CD4-positive, alpha-beta T cell (primary cell): ENCODE measurements at places on chromosomes 16 and 17.

GRCh38 chr16:48256579-48257177, 9.3 kb upstream of the ABCC11 start:
- no peak for DNase-seq

DNA sequence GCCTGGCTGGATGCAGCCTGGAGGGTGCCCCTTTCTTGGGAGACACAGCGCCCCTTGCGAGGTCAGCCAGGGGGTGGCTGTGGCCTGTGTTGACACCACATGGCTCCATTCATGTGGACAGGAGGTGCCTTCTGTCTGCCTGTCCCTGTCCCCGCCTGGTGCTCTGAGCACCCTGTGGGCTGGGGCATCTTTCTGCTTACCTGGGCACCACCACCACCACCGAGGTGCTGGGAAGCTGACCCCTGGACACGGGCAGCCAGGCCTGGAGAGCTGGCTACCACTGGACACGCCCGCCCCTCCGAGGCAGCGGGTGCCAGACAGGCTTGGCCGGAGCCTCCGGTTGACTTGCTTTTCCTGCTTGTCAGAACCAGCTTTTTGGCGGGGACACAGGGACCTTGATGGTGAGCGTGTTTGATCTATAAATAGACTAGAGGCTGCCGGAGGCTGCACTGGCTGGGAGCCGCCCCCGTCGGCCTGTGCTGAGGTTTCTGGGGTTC, 121.3 kb upstream of the GSE1 start:
- DNase-seq, result no peak

DNA sequence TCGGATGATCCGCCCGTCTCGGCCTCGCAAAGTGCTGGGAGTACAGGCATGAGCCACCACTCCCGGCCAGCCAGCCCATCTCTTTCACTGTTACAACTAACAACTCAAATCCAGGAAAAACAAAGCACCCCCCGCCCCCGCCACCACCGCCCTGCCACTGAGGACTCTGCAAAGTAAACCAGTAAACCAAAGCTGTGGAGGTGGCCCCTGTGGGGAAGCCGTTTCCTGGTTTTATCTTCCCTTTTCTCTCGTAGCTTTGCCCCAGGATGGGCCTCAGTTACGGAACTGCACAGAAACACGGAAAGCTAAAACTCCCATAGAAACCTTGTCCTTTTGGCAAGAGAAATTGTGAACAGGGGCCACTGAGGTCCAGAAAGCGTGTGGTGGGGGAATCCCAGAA, 17.5 kb downstream of the CHMP6 start:
- no peak for DNase-seq

GRCh38 chr16:69691980-69692911, 34.1 kb downstream of the NQO1 start:
- no peak for DNase-seq

DNA sequence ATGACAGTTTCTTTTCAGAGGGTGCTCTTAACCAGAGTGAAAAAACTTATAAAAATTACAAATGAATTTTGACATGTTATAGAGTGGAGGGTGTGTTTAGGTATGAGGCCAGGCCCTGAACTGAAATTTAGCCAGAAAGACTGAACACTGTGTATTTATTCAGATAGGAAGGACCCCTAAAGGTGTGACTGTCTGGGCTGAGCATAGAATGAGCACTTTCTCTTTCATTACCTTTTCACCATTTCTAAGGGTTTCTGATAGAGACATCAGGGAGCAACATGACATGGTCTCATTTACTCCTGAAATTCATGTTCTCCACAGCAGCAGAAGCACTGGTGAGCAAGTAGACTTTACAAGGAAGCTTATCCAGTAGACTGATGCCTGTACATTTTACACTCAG, 32.9 kb downstream of the MRTFB start:
- DNase-seq, result no peak
